ENCODE measurements at places on chromosomes 6 and 20. TPM values are rescaled to one million over a fixed set of nuclear protein-coding genes. Genes with fewer than 3 reads are reported as not detected.

Gene FOXF2
- 0.08 TPM for total RNA-seq

Gene EBF4
- 1.1 TPM for total RNA-seq

Gene RUNX2
- 31.0 TPM for total RNA-seq

Gene HAO1
- total RNA-seq, result not detected

Gene FLRT3
- not detected for total RNA-seq

Gene UTRN
- total RNA-seq, result 7.9 TPM

Gene CST2
- not detected for total RNA-seq

Gene CARMIL1
- 1.2 TPM for total RNA-seq

Gene TBXT
- not detected for total RNA-seq

Gene RAET1G
- not detected for total RNA-seq

Gene PROKR2
- not detected for total RNA-seq

Gene MUCL3
- not detected for total RNA-seq

Gene HSPA1A
- 34.2 TPM for total RNA-seq

Gene SPINT3
- not detected for total RNA-seq

Gene CRIP3
- total RNA-seq, result not detected

Gene SLC29A1
- total RNA-seq, result 199 TPM

Gene PSMA7
- 699 TPM for total RNA-seq

Gene DHX35
- total RNA-seq, result 14.3 TPM

Gene OXT
- not detected for total RNA-seq

Gene AIF1
- 18.5 TPM for total RNA-seq

Gene SLC2A10
- not detected for total RNA-seq

Gene RFX6
- total RNA-seq, result not detected

Gene SRMS
- not detected for total RNA-seq

Gene ZBTB22
- 8.9 TPM for total RNA-seq

Gene LY6G6C
- not detected for total RNA-seq

Gene GSTA5
- not detected for total RNA-seq

Gene AMD1
- total RNA-seq, result 131 TPM

Gene OGFRL1
- 2.5 TPM for total RNA-seq

Gene ZNF335
- 46.4 TPM for total RNA-seq

Gene ANKS1A
- 8.3 TPM for total RNA-seq

Gene PTCHD4
- not detected for total RNA-seq

Gene LGSN
- total RNA-seq, result not detected

Gene SNAP91
- total RNA-seq, result not detected

Gene SPATS1
- total RNA-seq, result not detected

Gene IRF4
- 720 TPM for total RNA-seq

Gene SLC26A8
- total RNA-seq, result not detected

Gene HLA-B
- 3,478 TPM for total RNA-seq

Gene LIME1
- total RNA-seq, result 7.1 TPM

Gene TRIM10
- total RNA-seq, result not detected

Gene TREM1
- total RNA-seq, result not detected

Gene SCUBE3
- not detected for total RNA-seq

Gene ISM1
- total RNA-seq, result 11.5 TPM

Gene KCNB1
- 0.05 TPM for total RNA-seq

Gene PLCB4
- total RNA-seq, result 0.05 TPM

Gene LY6G6F
- total RNA-seq, result not detected

Gene TCP11
- not detected for total RNA-seq

Gene TFAP2B
- total RNA-seq, result not detected

Gene ERVFRD-1
- total RNA-seq, result not detected

Gene ZNF334
- 0.49 TPM for total RNA-seq

Gene DEFB132
- not detected for total RNA-seq

Gene COL20A1
- total RNA-seq, result not detected

Gene ZNF318
- total RNA-seq, result 7.6 TPM

Gene UFL1
- 16.2 TPM for total RNA-seq

Data from activated T-cell treated with anti-CD3 and anti-CD28 coated beads, Interleukin-2, amount 50 U/mL, for 4 hours (primary cell).